ENCODE measurements at places on chromosomes 2 and 18.

DNA sequence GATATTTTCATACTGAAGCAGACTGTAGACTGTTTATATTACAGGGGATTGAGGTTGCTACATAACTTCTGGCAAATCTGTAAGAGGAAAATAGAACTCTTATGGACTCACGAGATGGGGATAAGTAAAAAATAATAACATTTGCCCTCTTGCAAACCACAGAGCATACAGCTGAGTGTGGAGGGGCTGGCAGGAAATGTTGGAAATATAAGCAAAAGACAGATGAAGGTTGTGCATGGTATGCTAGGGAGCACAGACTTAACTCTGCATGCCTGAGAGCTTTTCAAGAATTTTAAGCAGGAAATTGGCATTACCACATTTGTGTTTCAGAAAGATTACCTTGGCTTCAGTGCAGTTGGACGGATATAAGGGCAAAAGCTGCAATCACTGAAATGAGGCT is 411.1 kb downstream of the RAD51AP2 start:
- DNase-seq: no peak

- peak; percentile 78 for DNase-seq
Measured at GRCh38 chr18:80157708-80158343, 48.8 kb downstream of the ADNP2 start.

- no peak for DNase-seq
Measured at GRCh38 chr2:78408795-78409118, 616.7 kb upstream of the REG3G start.

GRCh38 chr2:128591861-128592822 is 273.5 kb upstream of the HS6ST1 start:
- DNase-seq: no peak

DNA sequence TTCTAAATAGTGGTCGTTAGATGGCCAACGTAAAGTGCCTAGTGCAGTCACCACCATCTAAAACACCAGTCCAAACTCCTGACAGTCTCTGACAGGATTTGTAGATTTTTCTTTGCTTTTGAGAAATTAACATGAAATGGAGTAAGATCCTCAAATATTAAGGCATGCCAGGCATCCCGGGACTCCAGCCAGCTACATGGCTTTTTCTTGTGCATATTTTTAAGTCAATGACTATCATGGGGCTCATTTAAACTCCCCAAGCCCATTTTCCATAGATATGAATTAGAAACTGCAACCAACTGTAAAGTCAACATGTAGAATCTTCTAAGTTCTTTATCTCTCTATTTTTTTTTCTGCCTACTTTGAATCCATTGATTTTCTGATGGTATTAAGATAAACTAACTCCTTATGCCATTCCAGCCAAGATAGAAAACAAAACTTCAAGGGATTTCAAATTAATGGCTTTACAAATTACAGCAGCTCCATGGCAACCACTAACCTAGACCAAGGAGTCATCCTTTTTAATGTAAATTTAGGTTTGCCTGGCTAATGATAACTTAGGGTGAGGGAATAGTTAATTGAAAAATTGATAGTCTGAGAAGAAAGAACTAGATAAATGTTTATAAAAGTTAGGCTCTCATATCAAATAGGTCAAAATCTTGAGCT is 764.1 kb upstream of the NXPH2 start:
- DNase-seq: no peak

DNA sequence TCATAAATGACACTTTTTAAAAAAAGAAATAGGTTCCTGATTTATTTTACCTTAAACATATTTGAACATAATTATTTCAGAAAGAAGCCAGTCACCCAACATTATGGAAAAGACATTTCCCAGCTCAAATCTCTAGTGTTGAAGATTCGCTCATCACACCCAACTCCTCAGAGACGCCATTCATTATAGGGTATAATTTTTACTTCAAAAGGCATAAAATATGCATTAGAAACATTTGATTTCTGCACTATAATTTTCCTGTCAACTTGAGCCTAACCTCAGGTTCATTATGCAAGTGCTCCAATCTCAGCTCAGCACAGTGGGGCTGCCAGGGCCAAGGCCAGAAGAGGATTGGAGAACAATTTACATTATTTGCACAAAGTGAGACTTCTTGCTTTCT is 58.8 kb upstream of the TTN start:
- no peak for DNase-seq

- DNase-seq: no peak
Measured at GRCh38 chr18:77896586-77897252, 647.1 kb downstream of the GALR1 start.

DNA sequence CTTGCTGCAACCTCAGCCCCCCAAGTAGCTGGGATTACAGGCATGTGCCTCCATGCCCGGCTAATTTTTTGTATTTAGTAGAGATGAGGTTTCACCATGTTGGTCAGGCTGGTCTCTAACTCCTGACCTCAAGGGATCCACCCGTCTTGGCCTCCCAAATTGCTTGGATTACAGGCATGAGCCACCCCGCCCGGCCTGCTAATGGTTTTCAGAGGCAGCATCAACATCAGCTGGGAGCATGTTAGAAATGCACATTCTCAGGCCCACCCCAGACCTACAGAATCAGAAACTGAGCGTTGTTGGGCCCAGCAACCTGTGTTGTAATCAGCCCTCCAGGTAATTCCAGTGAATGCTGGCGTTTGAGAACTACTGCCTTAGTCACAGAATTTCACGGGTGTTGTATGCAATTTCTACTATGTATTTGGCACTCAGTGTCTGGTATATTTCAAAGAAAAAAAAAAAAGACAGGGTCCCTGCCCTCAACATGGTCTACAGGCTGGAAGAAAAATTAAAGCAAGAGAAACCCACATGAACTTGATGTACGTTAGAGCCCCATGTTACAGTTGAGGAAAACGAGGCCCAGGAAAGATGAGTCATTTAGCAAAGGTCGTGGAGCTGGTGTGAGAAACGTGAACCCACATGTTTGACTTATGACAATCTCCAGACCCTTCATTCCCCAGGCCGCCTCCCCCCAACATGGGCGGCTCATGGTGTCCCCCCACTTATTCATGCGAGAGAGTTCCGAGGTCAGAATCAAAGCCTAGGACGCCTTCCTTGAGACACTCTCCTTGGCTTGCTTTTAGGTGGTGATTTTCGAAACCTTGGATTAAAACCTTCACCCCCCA is 35.3 kb downstream of the SH3BP4 start:
- DNase-seq: no peak

GRCh38 chr2:1736045-1736444 is 8.3 kb downstream of the PXDN start:
- DNase-seq: no peak

DNA sequence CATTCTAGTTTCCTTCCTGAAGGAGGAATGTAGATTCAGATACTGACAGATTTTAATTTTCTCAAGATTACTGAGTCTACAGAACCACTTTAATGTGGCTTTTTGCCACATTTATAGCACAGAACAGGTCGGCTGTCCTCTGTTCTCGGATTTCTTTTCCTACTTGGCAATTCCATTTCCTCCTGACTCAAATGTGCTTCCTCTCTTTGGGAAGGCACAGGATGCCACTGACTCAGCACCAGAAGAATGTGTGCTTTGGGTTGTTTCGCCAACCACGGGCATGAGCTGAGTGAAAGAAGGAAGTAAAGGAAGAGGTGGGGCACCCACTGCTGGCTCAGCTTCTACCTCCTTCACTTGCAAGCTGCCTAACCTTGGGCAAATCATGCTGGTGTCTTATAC is 970.6 kb upstream of the ACVR2A start:
- DNase-seq: no peak

GRCh38 chr2:36449943-36450392 is 94.4 kb downstream of the CRIM1 start:
- no peak for DNase-seq

- no peak for DNase-seq
Measured at GRCh38 chr2:208556983-208557484, 150.4 kb downstream of the PTH2R start.

GRCh38 chr18:40911582-40912254 is 1043.3 kb upstream of the PIK3C3 start:
- DNase-seq: no peak

GRCh38 chr18:10088734-10089133 is 174.9 kb downstream of the VAPA start:
- DNase-seq: no peak

DNA sequence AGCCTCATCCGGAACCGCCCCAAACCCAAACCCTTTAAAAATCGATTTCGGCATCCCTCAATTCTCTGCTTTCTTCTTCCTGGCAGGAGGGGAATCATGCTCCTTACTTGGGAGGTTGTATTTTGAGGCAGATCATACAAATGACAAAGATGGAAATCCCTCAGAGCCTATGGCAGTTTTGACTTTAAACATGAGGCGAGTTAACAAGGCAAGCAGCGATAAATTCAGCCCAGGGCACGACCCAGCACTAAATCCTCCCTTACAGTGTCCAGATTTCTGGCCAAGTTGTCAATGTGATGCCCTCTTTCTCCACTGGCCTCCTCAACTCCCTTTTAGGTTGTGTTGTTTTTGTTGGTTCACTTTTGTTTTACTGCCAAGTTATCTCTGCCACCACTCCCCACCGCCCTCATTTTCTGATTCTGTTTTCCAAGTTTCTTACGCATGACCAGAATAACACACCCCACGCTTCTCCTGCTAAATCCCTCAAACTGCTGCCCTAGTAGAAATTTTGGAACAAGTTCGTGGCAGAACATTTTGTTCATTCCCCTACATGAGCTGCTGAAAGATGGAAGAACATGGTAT is 68.3 kb downstream of the CTAGE1 start:
- DNase-seq: no peak

DNA sequence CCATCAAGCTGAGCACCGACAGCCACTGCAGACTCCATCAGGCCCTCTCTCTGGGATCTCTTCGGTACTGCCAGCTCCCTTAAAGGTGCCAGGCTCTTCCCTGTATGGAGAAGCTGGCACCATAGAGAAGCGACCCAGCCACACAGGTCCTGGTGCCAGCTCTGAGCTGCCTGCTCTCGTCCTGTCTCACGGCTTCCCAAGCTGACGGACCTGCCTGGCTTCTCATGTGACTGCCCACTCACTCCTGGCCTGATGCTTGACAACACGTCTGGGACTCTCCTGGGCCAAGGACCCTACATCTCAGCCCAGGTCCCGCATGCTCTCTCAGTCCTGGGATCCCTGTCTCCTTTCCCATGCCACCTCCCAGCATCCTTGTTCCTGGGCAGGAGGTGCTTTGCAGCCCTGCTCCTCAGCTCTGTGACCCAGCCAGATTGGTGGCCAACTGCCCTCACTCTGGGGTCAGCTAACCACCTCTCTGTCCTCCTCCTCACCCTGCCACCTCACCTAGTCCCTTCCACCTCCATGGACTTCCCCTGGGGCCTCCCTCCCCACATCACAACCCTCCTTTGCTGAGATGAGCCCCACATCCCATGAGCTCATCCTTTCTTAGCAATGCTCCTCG is 12.5 kb upstream of the ATOH8 start:
- DNase-seq: no peak
